CD4-positive, alpha-beta T cell treated with Interferon alpha-2 for 1 hour (primary cell): ENCODE measurements at places on chromosomes 13 and 19.

GRCh38 chr13:97979051-97979450 is 25.6 kb downstream of the IPO5 start:
- no peak for DNase-seq

DNA sequence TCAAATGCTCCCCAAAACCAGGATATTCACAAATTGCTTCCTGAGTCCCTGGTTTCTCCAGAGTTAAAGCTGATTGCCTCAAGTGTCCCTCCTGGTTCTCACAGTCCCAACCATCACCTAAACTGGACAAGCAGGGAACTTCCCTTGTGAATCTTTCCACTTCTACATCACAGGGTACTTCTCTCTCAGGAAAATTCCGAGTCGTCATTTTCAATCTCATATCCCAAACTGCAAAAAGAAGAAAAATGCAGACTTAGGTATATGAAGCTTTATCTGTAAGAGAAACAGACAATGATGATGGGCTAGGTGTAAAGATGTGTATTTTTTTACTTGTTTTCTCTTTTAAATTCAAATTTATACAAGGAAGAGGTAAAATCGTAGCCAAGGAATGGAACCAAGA is 21.3 kb downstream of the ZNF329 start:
- DNase-seq: no peak

GRCh38 chr13:37944081-37944868 is 74.7 kb upstream of the TRPC4 start:
- DNase-seq: no peak

GRCh38 chr13:93307651-93308050 is 81.0 kb downstream of the GPC6 start:
- no peak for DNase-seq

GRCh38 chr19:40469011-40469410 is 2.2 kb downstream of the SPTBN4 start:
- no peak for DNase-seq

DNA sequence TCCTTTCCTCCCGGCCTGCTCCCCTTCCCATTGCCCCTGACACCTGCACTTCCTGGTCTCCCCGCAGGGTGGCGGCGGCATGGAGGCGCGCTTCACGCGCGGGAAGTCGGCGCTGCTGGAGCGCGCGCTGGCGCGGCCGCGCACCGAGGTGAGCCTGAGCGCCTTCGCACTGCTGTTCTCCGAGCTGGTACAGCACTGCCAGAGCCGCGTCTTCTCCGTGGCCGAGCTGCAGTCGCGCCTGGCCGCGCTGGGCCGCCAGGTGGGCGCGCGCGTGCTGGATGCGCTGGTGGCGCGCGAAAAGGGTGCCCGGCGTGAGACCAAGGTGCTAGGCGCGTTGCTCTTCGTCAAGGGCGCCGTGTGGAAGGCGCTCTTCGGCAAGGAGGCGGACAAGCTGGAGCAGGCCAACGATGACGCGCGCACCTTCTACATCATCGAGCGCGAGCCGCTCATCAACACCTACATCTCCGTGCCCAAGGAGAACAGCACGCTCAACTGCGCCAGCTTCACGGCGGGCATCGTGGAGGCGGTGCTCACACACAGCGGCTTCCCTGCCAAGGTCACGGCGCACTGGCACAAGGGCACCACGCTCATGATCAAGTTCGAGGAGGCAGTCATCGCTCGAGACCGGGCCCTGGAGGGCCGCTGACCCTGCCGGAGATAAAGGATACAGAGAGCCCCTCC is 1.7 kb downstream of the TRAPPC5 start:
- DNase-seq: no peak

DNA sequence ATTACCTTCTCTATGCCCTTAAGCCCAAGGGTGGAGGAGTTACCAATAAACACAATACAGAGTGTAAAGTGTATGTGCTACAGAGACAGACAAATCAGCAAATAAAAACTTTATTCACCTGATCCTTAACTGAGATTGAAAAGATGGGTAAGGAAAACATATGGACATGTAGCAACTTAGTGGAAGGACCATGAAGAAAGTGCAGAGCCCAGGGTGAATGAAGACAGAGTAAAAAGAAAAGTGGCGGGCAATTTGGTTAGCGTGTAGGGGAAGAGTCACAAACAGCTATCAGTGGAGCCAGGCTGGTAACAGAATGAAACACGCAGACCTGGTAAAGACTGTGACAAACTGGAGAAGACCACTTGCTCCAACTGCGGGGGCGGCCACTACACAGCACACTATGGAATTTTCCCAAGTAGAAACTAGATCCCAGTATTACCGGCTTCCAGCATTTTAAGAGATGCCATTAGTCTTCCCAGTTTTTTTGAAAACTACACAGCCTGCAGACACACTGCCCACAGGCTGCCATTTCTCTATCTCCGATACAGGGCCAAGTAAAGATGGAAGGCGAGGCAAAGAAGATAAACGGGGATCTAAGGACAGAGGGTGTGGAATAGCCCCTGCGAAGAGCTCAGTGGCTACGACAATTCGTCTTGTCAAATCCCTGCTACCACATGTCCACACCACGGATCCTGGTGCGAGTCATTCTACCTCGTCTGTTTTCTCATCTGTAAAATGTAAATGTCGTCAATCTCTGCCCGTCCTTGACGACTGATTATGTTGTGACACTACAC is 1.2 kb downstream of the UQCRFS1 start:
- DNase-seq: peak; percentile 27

GRCh38 chr19:1163934-1164683 is 10.0 kb downstream of the SBNO2 start:
- DNase-seq: no peak

- no peak for DNase-seq
These were observed 624.4 kb upstream of the ARGLU1 start for GRCh38 chr13:107192289-107192688.

- DNase-seq: no peak
These were observed 231.0 kb upstream of the IRS2 start for GRCh38 chr13:110017379-110017778.

DNA sequence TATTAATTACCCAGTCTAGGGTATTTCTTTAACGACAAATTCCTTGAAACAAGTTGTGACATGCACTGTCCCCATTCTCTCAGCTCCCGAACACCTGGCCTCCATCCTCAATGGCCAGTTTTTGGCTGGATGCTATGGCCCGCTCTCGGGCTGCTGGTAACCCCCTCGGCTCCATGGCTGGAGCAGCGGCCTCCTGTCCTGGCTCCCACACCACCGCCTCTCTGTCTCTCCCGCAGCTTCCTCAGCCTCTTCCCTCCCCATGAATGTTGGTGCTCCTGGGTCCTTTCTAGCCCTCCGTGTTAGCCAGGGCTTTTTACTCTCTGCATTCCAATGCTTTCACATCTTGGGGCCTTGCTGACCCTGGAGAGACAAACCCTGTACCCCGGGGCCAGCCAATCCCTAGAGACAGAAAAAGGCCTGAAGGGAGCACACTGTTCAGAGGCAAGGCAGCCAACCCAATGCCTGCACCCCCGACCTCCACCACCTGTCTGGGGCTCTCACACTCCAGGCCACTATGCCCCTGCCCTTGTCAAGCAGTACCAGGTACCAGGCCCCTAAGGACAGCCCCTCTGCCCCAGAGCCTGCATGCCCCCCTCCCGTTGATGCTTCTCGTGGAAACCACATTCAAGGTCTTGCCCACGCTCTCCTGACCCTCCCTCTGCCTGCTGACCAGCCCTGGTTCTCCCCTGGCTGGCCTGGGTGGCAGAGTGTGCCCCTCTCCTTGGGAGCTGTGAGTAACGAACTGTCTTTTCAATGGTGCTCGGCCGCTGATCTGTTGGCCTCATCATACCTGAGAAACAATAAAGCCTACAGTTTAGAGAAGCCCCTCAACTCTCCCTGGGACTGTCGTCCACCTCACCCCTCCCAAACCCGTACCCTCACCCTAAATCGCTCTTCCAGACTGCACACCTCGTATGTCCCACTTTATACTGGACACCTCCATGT is 86.9 kb upstream of the GPR183 start:
- no peak for DNase-seq

GRCh38 chr13:95644601-95645052 is at the start of gene DZIP1:
Gene DZIP1 (minus strand): TSS chr13:95644706. CDS start chr13:95642029, 2,677 bp downstream.
- no peak for DNase-seq

- DNase-seq: no peak
These were observed 19.5 kb downstream of the WDFY2 start for GRCh38 chr13:51603716-51604115.

GRCh38 chr19:48530066-48530720 is 18.6 kb upstream of the LMTK3 start:
- no peak for DNase-seq

DNA sequence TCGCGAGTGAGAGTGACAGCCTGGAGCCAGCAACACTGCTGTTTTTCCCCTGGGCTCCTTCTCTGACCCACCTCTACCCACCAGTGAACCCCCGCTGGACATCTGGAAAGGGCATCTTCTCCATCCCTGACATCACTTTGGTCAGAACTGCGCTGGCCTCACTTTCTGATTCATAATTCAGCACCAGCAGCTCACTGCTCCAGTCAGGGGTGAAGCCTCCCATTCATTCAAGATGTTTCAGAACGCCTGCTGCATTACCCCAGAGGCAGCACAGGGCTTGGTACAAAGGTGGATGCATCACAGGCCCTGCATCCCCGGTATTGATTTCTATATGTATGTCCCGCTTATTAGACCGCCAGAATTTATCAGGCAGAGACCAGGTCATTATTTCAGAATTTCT is 182.8 kb upstream of the TSHZ3 start:
- no peak for DNase-seq

DNA sequence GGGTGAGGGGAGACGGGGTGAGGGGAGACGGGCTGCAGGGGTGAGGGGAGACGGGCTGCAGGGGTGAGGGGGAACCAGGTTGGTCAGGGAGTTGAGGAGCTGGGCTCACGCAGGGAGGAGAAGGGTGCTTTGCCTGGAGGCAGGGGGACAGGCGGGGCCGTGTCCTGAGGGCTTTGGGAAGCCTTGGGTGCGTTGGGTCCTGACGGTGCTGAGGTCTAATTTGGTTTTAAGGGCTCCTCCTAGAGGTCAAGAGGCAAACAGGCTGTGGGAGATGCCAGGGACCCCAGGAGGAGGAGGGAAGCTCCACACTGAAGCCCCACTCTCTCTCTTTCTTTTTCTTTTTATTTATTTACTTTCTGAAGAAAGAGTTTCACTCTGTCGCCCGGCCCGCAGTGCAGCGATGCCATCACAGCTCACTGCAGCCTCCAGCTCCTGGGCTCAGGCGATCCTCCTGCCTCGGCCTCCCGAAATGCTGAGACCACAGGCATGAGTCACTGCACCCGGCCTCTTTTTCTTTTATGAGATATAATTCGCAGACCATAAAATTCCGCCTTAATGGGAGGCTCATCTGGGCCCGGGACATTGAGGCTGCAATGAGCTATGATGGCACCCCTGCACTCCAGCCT is 9.3 kb upstream of the MISP start:
- peak; percentile 27 for DNase-seq

DNA sequence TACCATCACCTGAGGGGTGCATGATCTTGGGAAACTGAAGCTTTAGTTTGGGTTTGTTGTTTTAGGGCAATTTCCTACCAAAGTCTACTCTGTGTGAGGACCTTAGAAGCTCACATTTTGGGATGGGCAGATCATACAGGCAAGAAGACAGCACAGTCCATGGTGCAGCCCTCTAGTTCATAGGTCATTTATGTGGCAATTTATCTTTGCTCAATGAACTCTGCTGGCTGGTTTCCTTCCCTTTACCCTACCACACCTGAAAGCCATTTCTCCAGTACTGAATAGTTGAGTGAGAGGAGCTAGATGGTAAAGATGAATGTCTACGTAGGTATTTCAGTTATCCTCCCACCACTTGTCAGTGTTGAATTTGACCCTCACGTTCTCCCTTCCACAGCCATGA is 87.5 kb upstream of the KLF12 start:
- no peak for DNase-seq

- no peak for DNase-seq
These were observed 109.5 kb downstream of the NALCN start for GRCh38 chr13:101306773-101307172.

- no peak for DNase-seq
These were observed 632 bp downstream of the NPAS1 start for GRCh38 chr19:47020132-47020805.

- no peak for DNase-seq
These were observed 99.3 kb upstream of the SOX1 start for GRCh38 chr13:111967572-111968201.

DNA sequence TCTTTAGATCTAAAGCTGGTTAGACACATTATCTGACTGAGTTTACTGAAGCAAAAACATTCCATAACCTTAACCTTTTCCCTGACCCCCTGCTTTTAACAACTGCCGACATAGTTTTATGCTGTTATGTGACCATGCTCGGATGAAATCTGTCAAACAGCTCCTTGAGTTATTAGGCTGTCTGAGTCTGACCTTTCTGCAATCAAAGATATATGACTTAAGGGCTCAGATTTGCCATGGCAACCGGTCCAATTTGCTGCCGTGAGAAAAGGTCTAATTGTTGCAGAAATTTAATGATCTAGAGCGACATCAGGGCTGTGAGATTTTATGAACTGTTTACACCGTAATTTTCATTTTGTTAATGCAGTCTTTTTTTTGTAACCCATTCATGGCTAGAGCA is 61.8 kb downstream of the URI1 start:
- DNase-seq: no peak

GRCh38 chr19:3765121-3765520 is 2.6 kb downstream of the MRPL54 start:
- DNase-seq: no peak

DNA sequence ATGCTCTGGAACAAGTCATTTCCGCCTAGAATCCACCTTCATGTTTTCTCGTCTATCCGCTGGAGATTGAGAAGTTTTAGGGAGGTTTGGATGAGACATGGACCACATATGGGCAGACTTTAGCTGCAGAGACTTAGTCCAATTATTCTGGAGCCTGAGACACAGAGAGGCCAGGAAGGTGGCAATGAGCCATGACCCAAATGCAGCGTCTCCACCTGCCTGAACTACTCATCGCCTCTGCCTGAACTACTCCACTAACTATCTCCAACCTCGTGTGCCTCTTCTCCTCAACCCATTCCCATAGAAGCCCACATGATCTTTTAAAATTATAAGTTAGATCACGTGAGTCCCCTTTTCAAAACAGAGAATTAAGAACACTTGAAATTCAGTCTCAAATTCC is 5.6 kb downstream of the PLEKHA4 start:
- DNase-seq: no peak

DNA sequence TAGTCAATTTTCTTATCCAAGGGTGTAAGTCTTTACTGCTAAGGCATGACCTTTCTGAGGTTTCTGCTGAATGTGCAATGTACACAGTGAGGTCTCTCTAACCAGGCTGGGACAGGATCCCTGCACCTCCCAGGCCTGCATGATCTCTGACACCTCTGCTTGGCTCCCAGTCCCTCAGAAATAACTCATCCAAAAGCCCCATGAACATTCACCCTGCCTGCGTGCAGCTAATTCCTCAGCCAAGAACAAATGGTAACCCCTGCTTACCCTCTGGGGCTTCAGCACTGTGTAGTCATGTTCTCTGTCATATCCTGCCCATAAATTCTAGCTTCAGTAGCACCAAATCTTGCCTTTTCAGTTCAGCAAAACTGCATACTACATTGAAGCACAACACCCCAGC is 1146.3 kb upstream of the MIR17HG start:
- DNase-seq: no peak

- no peak for DNase-seq
These were observed 714 bp downstream of the HSH2D start for GRCh38 chr19:16144216-16144581.
